Activated T-helper 17 cell treated with anti-CD3 and anti-CD28 coated beads, Interleukin-2, amount 50 U/mL, for 72 hours (primary cell): ENCODE measurements at places on chromosomes 3 and 15. TPM values are rescaled to one million over a fixed set of nuclear protein-coding genes. Genes with fewer than 3 reads are reported as not detected.

The MCF2L2 gene
- total RNA-seq: 10.0 TPM

The ENTPD3 gene
- total RNA-seq: not detected

The CCR9 gene
- total RNA-seq: 0.15 TPM

The AGBL1 gene
- 0.19 TPM for total RNA-seq

The RPL29 gene
- 1,498 TPM for total RNA-seq

The EEFSEC gene
- 12.8 TPM for total RNA-seq

The NPAP1 gene
- not detected for total RNA-seq

The ALDH1A3 gene
- not detected for total RNA-seq

The HYAL1 gene
- total RNA-seq: 0.29 TPM

The DOCK3 gene
- total RNA-seq: 7.8 TPM

The PATL2 gene
- 38.5 TPM for total RNA-seq

The MAP2K1 gene
- total RNA-seq: 143 TPM

The SAMMSON gene
- total RNA-seq: not detected

The RBP2 gene
- not detected for total RNA-seq

The TRH gene
- not detected for total RNA-seq

The CLDND1 gene
- 381 TPM for total RNA-seq

The TIMP4 gene
- total RNA-seq: not detected

The LYZL4 gene
- total RNA-seq: not detected

The SIDT1 gene
- total RNA-seq: 20.8 TPM

The ROPN1B gene
- total RNA-seq: not detected

The PIERCE2 gene
- total RNA-seq: not detected

The COL7A1 gene
- 6.1 TPM for total RNA-seq
